ENCODE measurements at places on chromosomes 5 and 9.

- DNase-seq: no peak
Measured at GRCh38 chr9:73911804-73912203, 585.3 kb upstream of the RORB start.

GRCh38 chr5:111555760-111556159 is 43.4 kb upstream of the STARD4 start:
- no peak for DNase-seq

- DNase-seq: no peak
Measured at GRCh38 chr9:94913550-94913949, 187.1 kb downstream of the AOPEP start.

- no peak for DNase-seq
Measured at GRCh38 chr9:21592063-21592338, 109.9 kb upstream of the IFNE start.

DNA sequence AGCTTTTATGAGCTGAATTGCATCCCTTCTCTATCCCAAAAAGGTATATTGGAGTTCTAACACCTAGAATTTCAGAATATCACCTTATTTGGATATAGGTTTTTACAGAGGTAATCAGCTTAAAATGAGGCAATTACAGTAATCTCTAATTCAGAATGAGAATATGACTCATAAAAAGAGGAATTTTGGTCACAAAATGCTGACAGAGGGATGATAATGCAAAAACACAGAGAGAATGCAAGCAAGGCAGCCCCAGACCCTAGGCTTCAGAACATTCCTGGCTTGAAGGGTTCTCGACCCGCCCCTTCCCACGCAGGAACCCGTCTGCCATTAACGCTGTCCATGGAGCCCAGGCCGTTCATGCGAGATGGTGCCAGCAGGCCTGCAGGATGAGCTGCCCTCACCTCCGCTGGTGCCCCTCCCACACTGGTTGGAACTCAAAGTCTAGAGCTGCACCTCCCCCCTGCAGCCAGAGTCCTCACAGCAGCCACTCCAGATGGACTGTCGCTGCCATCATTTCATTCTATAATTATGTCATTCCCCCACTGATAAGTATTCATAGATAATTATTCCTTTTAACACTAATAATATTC is 1173.4 kb upstream of the ACO1 start:
- no peak for DNase-seq

DNA sequence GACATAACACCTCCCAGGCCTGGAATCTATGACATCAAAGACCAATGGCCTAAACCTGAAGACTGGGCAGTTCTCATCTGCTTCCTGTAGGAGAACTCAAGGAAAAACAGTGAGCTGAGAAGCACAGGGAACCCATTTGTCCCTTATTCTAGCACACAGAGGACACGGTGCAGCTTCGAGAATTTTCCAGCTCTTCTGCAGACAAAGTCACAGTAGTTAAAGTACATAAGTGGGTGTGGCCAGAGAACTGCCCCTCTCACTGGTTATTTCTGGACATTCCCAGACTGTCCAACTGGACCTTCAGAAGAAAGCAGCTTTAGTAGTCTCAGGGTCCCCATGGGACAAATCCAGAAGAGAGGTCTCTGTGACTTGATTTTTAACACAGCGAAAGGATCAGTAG is 114.6 kb downstream of the KLHL3 start:
- DNase-seq: no peak

DNA sequence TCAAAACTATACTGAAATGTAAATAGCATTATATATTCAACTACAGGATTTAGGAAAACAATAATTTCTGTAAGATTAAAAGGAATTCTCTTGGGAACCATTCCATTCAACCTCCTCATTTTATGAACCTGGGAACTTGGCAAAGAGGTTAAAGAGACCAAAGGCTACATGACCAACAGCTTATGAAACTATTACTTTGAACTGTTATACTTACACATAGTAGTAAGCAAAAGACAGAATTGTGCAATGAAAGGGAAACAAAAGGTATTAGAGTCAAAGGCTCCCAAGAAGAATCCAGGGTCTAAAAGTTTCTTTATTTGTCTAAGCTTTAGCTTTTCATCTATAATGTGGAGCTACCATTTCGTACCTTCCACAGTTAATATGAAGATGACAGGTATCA is 7.2 kb downstream of the C9orf72 start:
- DNase-seq: no peak

- DNase-seq: no peak
Measured at GRCh38 chr5:173916233-173916632, 28.1 kb downstream of the CPEB4 start.

GRCh38 chr9:37187713-37188439 is 67.5 kb downstream of the ZCCHC7 start:
- no peak for DNase-seq

DNA sequence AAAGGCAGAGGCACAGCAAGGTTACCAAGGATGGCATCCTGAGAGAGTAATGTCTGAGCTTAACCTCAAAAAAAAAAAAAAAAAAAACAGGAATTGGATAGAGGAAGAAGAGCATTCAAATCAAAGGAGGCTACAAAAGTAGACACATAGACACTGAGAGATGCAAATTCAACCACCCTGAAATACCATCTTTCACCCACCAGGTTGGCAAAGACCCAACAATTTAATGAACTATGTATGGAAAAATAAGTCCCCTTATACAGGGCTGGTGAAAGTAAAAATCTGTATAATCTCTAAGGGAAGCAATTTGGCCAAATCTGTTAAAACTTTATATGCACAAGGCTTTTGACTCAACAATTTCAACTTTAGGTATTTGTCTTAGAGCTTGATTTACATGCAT is 4.9 kb downstream of the NADK2 start:
- DNase-seq: no peak

- DNase-seq: no peak
Measured at GRCh38 chr5:142095651-142096330, 12.8 kb upstream of the NDFIP1 start.

GRCh38 chr5:156359476-156359875 is 32.5 kb downstream of the SGCD start:
- DNase-seq: peak; percentile 61

DNA sequence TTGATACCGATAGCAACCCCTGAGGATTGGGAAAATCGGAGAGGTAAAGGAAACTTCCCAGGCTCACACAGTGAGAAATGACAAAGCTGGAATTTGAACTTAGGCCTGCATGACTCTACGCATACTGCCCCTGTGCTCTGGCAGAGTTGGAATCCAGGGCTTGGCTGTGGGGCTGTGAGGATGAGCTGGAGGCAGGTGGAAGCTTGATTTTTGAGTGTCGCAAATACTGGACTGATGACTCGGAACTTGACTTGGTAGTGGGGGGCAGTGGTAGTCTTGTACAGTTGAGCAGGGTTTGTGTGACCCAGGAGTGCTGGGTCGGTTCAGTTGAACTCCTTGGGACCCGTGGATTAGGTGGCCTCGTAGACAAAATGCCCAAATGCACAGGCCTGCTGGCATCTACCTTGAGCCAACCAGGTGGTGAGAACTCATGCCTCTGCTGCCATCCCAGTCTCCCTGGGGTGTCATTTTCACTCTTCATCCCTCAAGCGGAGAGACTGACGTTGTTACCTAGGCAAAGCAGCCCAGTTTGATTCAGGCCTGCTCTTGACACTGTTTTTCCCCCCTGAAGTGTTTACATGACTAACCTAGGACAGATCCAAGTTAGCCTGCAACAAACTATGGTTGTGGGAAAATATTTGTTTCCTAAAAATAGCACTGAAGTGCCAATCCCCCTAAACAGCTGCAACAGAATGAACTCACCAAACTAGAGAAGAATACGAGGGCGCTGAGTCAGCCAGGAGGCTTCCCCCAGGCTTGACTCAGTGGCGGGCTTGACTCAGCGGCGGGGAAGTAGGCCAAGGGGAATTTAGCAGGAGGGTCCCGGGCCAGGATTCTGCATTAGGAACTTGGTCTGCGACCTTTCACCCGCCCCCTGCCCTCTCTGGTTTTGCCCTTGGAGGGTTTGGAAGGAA is 45.7 kb upstream of the ORM1 start:
- DNase-seq: peak; percentile 88

- DNase-seq: no peak
Measured at GRCh38 chr5:124880903-124881697, 134.7 kb upstream of the ZNF608 start.

- DNase-seq: no peak
Measured at GRCh38 chr9:14608540-14608939, 84.7 kb downstream of the ZDHHC21 start.

GRCh38 chr9:118003240-118003639 is 299.0 kb downstream of the TLR4 start:
- no peak for DNase-seq

GRCh38 chr5:81608976-81609375 is 141.9 kb downstream of the SSBP2 start:
- no peak for DNase-seq

- no peak for DNase-seq
Measured at GRCh38 chr9:134618163-134618832, 23.3 kb upstream of the COL5A1 start.

GRCh38 chr9:124008303-124008693 is 3.3 kb upstream of the LHX2 start:
- DNase-seq: no peak

GRCh38 chr5:173494446-173494845 is 122.0 kb downstream of the BOD1 start:
- no peak for DNase-seq

DNA sequence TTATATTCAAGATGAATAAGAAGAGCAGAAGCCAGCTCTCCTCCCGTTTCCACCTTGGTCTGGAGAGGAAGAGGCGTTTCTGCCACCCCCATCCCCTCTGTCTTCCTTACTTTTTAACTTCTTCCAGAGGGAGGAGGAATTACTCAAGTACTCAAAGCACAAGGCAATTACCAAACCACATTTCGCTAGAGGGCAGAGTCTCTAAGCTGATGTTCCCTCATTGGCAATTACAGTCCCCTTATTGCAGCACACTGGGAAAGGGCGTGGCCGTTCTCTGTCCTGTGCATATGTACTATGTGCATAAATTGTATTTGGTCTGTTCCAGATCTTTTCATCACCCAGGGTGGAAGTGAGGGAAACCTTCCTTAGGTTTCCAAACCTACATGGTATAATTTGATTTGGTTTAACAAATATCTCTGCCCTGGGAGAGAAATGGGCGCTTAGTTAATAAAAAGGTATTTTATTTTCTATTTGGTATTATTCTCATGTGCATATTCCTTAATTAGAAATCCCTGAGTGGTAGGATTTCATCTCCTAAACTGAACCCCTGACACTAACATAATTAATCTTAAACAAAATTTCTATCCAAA is 29.8 kb upstream of the ALDOB start:
- peak; percentile 65 for DNase-seq

DNA sequence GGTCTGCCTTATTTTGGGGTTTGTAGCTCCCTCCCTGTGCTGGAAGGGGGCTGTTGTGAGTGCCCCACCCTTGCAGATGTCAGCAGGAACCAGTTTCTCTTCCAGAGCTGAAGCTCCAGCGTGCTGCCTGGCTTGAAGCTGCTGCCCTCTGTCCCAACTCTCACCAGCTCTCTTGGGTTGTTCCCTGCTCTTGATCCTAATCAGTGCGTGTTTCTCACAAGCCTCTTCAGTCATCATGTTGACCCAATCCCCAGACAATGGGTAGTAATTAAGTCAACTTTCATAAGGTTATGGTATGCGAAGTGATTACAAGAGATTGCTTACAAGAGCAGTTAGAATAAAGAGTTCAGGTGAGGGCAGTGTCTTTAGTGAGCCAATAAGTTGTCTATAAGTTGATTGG is 57.0 kb downstream of the PDE8B start:
- no peak for DNase-seq

DNA sequence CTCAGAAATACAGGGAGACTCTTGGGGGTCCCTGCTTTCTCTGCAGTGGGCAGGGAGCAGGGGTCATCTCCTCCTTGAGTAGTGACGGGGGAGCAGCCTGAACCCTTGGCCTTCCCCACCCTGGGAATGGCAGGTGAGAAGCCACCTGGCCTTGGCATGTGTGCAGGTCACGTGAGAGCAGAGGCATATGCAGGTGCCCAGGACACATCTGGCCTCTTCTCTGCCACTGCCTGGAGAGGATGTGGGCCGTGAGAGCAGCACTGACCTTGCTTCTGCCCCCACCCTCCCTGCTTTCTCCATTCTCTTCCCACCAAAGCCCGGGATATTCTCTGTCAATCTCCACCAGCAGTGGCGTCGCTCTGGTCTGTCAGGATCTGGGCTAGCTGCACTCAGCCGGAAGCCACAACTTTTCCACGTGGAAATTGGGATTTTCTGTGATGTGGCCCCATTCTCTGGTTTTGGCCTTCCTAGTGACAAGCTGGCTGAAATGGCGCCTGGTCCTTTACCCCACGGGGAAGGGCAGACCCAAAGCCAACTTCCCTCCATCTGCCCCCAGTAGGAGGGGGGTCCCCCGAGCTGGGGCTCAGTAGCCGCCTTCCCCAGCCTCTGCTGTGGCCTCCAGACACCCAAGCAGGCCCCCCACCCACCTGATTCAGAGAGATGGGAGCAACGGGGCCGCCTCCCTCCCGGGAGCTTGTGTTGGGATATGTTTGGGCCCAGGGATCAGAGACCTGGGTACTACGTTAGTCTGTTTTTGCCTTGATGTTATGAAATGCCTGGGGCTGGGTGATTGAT is 70.4 kb upstream of the FCN1 start:
- no peak for DNase-seq

GRCh38 chr5:139068060-139068459 is 130.1 kb downstream of the SIL1 start:
- no peak for DNase-seq

GRCh38 chr5:112125903-112126302 is 293.2 kb downstream of the EPB41L4A start:
- no peak for DNase-seq

DNA sequence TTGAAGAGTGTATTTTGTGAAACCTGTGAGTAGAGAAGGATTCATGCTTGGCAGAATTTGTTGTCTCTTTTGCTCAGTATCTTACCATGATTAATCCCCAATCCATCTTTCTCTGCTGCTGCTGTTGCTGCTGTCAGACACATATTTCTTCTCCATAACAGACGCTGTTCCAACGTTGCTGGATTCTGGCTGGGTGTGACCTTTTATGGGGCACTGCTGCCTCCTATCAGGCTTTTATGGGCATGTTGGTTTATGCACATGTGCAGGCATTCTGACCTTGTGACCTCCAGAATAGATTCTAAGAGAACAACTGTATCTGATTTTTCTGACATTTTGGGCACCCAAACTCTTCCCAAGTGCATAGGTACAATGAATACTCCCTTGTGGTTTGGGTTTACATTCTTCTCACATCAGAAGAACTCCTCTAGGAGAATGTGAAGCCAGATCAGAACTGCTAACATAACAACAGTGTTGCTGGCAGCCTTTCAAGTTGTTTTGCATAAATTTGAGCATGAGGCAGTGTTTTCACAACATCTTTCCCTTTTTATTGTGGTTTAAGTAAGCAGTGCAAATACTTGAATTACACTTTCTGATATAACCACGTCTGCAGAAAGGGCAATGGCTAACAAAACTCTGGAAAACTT is 9.2 kb upstream of the ISL1 start:
- DNase-seq: no peak

- DNase-seq: peak; percentile 42
Measured at GRCh38 chr9:70563431-70564204, 149.2 kb upstream of the KLF9 start.

DNA sequence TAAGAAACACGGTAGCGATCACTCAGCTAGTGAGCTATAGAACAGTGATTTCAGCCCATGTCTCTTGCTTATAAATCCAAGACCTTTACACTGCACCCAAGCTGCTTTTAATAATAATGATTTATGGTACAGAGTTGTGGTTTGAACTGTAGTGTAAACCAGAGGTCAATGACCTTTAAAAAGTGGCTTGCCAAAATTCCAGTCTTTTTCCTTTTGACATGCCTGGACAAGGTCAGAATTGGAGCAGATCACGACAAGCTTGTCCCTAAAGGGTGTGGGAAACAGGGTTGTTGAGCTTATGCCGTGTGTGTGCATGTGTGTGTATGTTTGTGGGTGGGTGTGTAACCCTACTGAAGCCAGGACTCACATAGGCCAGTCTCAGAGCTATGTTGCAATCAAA is 225.3 kb upstream of the CLINT1 start:
- no peak for DNase-seq
